ENCODE measurements at places on chromosomes 6 and 20.

- no peak for DNase-seq
Measured at GRCh38 chr6:2044192-2044591, 201.2 kb downstream of the GMDS start.

DNA sequence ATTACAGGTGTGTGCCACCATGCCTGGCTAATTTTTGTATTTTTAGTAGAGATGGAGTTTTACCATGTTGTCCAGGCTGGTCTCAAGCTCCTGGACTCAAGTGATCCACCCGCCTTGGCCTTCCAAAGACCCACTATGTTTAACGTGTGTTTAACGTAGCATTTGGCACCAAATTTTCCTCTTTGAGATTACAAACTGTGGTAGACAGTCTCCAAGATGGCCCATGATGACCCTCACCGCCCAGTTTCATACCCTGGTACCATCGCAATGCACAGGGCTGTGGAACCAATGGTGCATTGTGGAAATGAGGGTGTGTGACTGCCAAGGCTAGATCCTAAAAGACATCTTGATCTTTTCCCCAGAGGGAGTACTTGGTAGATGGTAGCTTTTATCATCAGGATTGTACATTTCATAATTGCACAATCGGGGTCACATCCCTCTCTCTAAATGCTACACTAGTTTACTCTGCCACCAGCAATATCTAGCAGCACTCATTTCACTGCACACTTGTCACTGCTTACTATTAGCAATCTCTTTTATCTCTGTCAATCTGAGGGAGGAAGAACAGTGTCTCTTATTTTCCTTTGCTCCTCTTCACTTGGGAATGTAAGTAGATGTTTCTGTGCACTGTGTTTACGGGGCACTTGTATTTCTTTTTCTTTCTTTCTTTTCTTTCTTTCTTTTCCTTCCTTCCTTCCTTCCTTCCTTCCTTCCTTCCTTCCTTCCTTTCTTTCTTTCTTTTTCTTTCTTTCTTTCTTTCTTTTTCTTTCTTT is 96.9 kb downstream of the NOL4L start:
- no peak for DNase-seq

DNA sequence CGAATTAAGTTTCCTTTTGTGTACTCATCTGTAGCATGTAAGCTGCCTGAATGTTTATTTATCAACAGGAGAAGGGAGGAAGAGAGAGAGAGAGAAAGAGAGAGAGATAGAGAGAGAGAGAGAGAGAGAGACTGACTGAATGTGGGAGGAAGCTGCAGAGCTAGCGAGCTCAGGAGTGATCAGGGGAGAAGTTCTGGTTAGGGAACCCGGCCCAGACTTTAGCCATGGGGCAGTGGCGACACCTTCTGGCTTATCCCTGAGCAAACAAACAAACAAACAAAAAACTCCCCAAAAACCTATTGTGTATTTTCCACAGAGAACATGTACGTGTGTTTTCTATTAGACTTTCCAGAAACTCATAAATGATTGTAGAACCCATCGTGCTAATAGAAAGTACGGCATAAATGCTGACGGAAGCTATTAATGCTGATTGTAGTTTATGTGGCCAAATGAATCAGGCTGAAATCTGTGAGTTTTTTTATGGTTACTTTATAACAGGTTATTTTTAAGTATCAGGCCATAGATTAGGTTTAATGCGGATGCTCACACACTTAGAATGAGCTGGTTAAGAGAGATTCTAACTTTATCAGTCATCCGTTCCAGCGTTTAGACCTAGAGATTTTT is 92.8 kb downstream of the CLIC5 start:
- DNase-seq: peak; percentile 3

- no peak for DNase-seq
Measured at GRCh38 chr6:30211899-30212298, 1.3 kb downstream of the TRIM26 start.

DNA sequence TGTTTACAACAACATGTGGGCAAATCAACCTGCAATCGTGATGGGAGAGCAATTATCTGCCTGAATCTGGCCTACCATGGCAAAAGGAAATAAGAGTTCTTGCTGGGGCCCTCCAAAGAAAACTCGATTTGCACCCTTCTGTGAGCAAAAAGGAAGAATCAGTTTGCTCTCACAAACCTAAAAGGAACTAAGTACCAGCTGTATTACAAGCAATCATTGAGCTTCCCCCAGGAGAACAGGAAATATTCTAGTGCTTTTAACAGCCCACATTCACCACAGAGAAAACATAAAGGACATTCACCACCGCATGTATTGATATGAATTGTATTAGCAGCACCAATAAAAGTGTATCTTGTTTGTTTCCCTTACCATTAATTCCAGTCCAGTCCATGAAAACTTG is 75.0 kb downstream of the MBOAT1 start:
- DNase-seq: no peak

GRCh38 chr20:4853004-4853403 is 131.3 kb downstream of the PRND start:
- no peak for DNase-seq

DNA sequence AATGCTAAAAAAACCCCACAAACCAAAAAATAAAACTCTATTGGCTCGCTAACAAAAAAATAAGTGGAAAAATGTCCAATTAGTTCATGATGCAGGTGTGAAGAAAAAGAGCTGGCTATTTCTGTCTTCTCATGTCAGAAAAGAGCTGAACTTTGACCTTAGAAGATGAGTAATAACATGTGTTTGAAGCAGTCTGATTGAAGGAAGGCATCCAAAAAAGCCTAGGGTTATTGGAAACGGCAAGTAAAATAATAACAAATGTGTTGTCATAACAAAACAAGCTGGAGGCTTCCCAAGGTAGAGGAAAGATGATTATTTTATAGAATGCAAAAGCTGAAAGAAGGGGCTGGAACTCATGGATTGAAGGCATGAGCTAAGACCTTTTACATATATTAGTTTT is 94.4 kb upstream of the FAM184A start:
- no peak for DNase-seq

DNA sequence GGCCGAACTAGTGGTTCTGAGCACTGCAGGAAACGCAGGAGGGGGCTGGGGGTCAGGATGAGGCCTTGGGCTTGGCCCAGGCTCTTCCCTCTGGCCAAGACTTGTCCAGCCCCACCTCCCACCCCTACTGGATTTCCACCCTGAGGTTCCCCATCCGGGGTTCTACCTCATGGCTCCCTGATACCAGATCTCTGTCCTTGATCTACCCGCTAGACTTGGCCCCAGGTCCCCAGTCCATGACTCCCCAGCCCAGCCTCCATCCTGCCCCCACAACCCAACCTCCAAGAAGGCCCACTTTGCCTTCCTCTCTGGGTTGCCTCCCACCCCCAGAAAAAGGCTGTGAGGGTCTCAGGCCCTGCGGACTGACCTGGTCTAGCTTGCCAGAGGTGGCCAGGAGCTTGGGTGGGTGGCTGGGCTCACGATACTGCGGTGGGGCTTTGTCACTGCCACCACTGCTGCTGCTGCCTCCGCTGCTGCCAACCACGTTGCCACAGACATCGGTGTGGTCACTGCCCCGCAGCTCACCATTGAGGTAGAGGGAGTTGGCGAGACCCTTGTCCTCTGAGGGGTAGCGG is 6.8 kb upstream of the FASTKD5 start:
- DNase-seq: no peak

DNA sequence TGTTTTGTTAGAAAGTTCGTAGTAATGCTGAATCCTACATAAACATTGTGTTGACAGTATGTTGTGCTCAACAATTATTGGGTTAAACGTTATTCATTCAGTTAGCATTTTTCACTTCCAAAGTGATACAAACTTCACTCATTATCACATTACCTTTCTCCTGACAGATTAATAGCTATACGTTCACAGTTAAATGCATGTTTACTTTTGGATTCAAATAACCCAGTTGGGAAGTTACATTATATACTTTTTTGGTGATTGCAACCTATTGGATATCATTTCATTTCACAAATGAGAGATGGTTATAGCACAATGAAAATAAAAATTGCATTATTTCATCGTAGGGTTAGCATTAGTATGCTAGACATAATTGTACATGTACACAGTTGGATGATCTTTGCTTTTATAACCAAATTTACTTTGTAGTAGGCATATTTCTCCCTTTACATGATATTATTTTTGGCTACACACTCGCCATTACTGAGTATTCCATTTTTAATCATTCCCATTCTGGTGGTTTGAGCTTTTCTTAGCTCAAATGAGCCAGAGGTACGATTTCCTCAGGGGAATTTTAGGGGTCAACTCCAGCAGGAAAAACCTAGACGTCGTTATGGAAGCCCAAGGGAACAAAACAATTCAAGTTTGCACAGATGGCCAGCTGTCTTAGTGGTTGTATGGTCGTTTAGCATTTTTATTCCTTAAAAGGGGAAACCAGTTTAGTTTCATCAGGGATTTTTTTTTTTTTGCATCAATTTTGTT is 2.1 kb upstream of the HIVEP1 start:
- DNase-seq: no peak

GRCh38 chr6:13689511-13690256 is 22.0 kb downstream of the RANBP9 start:
- DNase-seq: no peak

- DNase-seq: no peak
Measured at GRCh38 chr6:25016014-25016720, 80.4 kb upstream of the RIPOR2 start.

DNA sequence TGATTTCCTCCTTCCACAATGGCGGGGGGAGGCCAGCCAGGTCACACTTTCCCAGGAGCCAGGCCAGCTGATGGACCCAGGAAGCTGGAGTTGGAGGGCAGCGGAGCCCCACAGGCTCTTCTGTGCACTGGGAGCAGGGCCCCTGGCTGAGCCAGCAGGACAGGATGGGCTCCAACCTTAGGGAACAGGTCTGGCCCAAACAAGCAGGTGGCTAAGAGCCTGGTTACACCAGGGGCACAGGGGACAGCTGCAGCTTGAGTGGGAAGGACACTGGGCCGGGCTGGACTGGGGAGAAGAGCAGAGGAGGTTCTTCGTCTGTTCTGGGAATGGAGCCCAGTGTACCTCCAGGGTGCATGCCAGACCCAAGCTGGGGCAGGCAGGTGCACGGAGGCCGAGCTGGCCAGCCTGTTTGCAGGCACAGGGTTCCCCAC is 102.3 kb downstream of the DLL1 start:
- DNase-seq: no peak

GRCh38 chr20:57114290-57115005 is 152.0 kb downstream of the BMP7 start:
- DNase-seq: no peak

GRCh38 chr6:56714982-56715456 is 72.3 kb upstream of the DST start:
- DNase-seq: peak; percentile 18

DNA sequence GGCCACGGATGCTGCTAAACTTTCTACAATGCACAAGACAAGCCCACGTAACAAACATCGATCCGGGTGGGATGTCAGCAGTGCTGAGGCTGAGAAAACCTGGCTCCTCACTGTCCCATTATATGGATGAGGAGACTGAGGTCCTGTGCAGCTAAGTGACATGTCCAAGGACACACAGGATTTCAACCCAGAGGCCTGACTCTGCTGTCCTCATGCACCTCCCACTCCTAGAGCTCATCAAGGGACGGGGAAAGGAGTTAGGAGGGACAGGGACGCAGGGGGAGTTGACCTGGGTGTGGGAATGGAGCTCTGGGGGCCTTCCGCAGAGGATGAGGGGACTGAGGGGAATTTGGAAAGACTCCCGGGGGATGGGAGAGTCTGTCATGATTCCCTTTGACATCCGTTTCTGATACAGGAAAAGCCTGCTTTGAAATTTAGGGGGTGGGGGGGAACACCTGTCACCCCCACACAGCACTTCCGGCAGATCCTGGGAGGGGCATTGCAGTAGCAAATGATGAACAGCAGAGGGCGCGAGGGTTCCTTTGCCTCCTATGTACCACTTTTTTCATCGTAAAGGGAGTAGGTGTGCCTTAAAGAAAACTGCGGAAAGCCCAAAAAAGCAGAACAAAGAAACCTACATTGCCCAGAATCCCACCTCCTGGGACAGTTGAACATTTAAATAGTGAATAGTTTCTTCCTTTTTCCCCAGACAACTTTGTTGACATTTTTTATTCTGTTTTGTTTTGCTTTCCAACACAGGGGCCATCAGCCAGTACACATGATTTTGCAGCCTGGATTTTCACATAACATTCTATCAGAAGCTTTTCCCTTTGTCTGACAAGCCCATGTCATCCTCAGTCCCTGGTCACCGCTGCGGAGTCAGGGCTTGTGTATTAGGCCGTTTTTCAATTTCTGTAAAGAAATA is 48.6 kb downstream of the SLC2A10 start:
- no peak for DNase-seq

DNA sequence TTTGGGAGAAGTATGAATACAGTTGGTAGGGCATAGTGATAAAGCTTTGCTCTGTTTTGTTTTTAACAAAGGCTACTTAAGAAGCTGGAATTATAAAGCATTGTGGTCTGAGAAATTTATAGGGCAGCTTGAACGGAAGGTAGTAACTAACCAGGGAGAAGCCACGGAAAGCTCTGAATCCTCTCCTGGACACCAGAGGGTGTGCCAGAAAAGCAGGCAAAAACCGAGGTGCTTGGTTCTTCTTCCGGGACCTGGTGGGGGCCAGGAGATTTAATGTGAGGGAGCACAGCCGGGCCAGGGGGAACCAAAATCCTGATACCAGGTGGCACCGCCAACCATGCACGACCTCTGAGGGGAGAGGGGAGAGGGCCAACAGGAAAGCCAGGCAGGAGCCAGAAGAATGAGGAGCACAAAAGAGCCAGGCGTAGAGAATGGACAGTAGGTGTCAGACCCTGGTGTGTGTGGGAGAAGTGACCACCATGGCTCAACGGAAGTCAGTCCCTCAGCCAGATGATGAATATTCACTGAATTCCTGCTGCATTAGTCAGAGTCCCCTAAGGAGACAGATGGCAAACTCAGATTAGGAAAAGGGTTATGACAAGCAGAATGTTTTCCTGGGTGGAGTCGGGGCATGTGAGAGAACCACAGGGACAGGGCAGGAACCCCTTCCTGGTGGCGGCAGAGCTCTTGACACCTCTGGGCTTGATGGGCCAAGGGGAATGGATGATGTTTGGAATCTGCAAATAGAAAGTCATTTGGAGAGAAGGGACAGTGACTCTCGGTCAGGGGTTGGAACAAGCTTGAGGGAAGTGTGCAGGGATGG is 262.3 kb downstream of the ZNF217 start:
- no peak for DNase-seq

DNA sequence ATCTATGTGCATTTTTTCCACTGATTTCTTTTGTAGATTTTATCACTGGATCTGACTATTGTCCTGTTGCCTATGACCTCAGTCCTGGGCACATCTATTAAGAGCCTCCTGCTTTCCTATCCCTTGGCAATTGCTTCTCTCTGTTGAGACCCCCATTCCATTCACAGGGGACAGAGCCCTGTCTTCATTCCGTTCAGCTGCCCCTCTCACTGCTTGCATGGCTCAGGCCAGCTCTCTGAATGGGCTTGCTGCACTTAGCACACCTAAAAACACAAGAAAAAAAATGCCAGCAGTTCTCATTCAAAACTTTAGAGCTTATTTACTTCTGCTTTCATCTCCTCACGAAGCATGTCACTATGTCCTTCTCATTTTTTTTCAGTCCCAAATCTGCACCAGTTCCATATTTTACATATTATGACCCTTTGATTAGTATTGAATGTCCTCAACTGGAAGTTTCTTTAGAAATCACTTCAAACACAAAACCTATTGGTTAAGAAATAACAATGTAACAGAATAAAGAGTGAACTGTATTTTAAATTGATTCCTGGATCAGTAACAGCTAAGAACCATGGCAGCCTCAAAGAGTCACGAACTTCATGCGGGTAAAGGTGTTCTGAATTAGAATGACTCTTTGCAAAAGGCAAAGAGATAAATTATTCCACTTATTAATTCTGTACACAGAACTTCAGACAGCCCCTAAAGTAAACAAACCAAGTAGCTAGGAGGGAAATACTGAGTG is 616.5 kb downstream of the C6orf118 start:
- DNase-seq: no peak

All from GOT3 (cell line).